Tracheal epithelial cell (primary cell): ENCODE measurements at places on chromosomes 5 and 9. TPM values are rescaled to one million over a fixed set of nuclear protein-coding genes. Genes with fewer than 3 reads are reported as not detected.

IFNK gene
- total RNA-seq = not detected in 2 replicates

CLTA gene
- total RNA-seq = 353 and 421 TPM in 2 replicates

SLC6A19 gene
- not detected in 2 replicates for total RNA-seq

NME5 gene
- 1.7 and 2.8 TPM in 2 replicates for total RNA-seq

CFAP90 gene
- total RNA-seq = not detected in 2 replicates

FANCC gene
- total RNA-seq = 3.4 and 3.6 TPM in 2 replicates

CDK5RAP2 gene
- 19.5 and 20.2 TPM in 2 replicates for total RNA-seq

WHRN gene
- 0.96 and 1.5 TPM in 2 replicates for total RNA-seq

MARCHF11 gene
- total RNA-seq = not detected in 2 replicates

EQTN gene
- not detected in 2 replicates for total RNA-seq

MARVELD2 gene
- 24.8 and 27.3 TPM in 2 replicates for total RNA-seq

PDE6A gene
- under 0.01 TPM in 1 of 2 replicates, not detected in the other for total RNA-seq

BRD8 gene
- total RNA-seq = 11.5 and 12.3 TPM in 2 replicates

OR1Q1 gene
- total RNA-seq = not detected in 2 replicates

ACSL6 gene
- 0.24 TPM in 1 of 2 replicates, not detected in the other for total RNA-seq

SGCD gene
- 0.43 and 0.96 TPM in 2 replicates for total RNA-seq

SMIM33 gene
- total RNA-seq = not detected in 2 replicates

RHOBTB3 gene
- 24.3 and 31.1 TPM in 2 replicates for total RNA-seq

CDH12 gene
- not detected in 2 replicates for total RNA-seq

NMUR2 gene
- not detected in 2 replicates for total RNA-seq

NPR3 gene
- 2.9 and 12.8 TPM in 2 replicates for total RNA-seq

LRRC19 gene
- not detected in 2 replicates for total RNA-seq

TRAPPC13 gene
- total RNA-seq = 15.7 and 22.0 TPM in 2 replicates

PKD2L2 gene
- under 0.01 TPM in 1 of 2 replicates, not detected in the other for total RNA-seq

TAF11L10 gene
- not detected in 2 replicates for total RNA-seq

GGTA1 gene
- under 0.01 TPM in 1 of 2 replicates, not detected in the other for total RNA-seq

SECISBP2 gene
- total RNA-seq = 18.8 and 21.3 TPM in 2 replicates

DAB2 gene
- total RNA-seq = 1.1 and 5.8 TPM in 2 replicates

DDX4 gene
- not detected in 2 replicates for total RNA-seq

SHC3 gene
- total RNA-seq = under 0.01 and 0.24 TPM in 2 replicates

TMC1 gene
- total RNA-seq = not detected in 2 replicates

ARSI gene
- total RNA-seq = 14.9 and 29.6 TPM in 2 replicates

FOXD4 gene
- 0.24 and 0.43 TPM in 2 replicates for total RNA-seq

DCTN3 gene
- total RNA-seq = 40.3 and 43.4 TPM in 2 replicates

DMRT3 gene
- total RNA-seq = not detected in 2 replicates

FGF18 gene
- 0.21 and 0.24 TPM in 2 replicates for total RNA-seq

AK1 gene
- 23.6 and 37.9 TPM in 2 replicates for total RNA-seq

VAV2 gene
- 35.9 and 36.2 TPM in 2 replicates for total RNA-seq

ZNG1A gene
- total RNA-seq = 20.5 and 38.8 TPM in 2 replicates

IL4 gene
- total RNA-seq = not detected in 2 replicates

IFNA21 gene
- not detected in 2 replicates for total RNA-seq

DELE1 gene
- total RNA-seq = 26.9 and 28.0 TPM in 2 replicates

CDH9 gene
- not detected in 2 replicates for total RNA-seq

FEM1C gene
- total RNA-seq = 10.2 and 14.5 TPM in 2 replicates
